Activated naive CD4-positive, alpha-beta T cell (primary cell): ENCODE measurements at places on chromosomes 7 and 10.

- DNase-seq: no peak
These were observed 354.5 kb downstream of the TFEC start for GRCh38 chr7:115676080-115676479.

DNA sequence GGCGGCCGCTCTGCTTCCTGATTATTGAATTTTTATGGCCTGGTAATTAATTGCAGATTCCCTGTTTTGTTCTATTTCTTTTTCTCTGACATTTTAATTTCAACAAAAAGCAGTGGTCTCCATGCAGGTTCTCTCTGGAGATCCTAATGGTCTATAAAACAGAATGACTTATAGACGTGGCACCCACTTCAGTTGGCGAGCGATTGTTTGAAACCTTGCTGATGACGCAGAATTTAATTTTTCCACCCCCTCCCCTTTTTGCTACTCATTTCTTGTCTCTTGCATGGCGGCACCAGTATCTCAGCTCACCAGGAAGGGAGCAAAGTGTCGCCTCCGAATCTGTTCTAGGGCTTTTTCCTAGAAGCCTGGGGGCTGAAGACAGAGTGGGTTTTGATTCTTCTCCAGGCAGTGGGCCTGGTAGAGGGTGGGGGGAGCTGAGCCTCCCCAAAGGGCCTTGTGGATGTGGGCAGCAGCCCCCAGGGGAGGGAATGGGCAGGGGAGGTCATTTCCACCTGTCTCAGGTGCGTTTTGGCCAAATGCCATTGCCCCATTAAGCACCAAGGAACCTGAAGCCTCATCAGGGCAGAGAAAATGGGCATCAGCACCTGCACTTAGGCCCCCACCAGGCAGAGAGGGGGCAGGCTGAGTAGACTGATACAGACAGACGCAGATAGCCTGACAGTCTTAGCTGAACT is 3.5 kb upstream of the COMTD1 start:
- no peak for DNase-seq

- DNase-seq: no peak
These were observed 167.1 kb downstream of the SEMA3D start for GRCh38 chr7:85019778-85020177.

- no peak for DNase-seq
These were observed 24.4 kb downstream of the RALA start for GRCh38 chr7:39647816-39648215.

DNA sequence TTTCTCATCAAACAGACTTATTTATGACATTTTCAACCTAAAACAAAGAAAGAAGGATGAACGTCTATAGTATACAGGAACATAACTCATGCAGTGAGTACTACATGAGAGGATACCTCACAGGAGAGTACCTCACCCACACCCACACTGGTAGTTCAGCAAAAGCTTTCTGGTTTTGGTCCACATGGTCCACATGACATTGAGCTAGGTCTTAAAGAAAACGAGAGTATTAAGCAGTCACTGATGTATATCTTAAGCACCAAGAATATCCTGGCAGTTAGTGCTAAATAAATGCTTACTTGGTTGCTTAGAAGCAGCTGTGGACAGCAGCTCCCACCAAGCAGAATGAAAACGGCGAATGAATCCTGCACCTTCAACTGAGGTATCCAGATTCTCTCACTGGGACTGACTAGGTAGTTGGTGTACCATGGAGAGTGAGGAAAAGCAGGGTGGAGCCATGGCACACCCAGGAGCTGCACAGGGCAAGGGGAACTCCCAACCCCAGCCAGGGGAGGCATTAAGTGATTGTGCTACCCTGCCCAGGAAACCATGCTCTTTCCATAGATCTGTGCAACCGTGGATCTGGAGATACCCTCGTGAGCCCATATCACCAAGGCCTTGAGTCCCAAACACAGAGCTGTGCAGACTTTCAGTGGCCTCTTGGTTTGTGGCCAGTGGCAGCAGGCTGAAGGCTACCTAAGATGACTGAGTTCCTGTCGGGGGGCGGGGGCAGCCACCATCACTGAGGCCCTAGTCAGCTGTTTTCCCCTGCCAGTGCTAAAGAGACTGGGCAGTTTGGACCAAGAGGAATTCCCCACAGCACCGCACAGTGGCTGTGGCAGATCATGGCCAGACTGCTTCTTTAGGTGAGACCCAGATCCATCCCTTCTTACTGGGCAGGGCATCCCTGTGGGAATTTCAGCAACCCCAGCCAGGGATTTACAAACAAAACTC is 143.4 kb downstream of the SGMS1 start:
- DNase-seq: no peak

DNA sequence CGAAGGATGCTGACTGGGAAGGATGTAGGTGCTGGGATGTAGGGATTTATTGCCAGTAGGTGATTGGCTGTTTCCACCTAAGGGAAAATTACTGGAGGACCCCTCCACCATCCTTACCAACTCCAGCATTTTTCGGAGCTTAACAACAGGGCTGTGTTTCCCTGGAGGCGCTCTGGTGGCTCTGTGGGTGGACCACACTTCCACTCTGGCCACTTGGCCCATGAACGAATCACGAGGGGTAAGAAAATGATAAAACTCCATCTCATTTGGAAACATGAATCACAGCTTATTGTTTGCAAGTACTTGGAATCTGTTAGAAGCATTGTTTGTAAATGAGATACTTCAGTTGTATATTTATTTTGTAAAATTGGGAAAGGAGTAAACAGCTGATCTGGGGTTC is 3.0 kb downstream of the DOCK1 start:
- no peak for DNase-seq

GRCh38 chr7:119783799-119784198 is 489.2 kb upstream of the KCND2 start:
- no peak for DNase-seq

DNA sequence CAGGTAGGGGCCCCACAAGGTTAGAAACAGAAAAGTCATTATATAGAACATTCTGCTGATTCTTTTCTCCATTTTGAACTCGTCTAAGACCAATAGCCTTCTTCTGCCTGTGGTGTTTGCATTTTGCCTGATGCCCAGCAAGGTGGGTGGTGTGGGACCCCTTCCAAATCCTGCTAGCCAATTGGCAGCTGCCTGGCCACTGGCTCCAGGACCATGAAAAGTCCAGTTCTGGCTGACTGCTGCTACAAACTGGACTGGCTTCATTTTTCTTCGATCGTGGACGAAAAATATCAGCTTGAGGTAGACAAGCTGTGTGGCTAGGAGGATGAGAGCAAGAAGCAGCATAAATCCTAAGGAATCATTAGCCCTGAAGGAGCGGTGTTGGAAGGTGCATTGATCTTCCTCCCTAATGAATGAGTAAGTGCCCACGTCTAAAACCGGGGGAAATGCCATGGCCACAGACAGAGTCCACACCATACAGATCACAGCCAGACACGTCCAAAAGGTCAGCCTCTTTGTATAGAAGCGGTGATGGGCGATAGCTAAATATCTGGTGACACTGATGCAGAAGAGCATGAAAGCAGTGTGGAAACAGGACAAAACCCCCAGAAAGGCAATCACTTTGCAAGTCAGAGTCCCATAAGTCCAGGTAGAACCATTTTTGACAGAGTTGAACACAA is 2.7 kb downstream of the GPR85 start:
- DNase-seq: no peak

DNA sequence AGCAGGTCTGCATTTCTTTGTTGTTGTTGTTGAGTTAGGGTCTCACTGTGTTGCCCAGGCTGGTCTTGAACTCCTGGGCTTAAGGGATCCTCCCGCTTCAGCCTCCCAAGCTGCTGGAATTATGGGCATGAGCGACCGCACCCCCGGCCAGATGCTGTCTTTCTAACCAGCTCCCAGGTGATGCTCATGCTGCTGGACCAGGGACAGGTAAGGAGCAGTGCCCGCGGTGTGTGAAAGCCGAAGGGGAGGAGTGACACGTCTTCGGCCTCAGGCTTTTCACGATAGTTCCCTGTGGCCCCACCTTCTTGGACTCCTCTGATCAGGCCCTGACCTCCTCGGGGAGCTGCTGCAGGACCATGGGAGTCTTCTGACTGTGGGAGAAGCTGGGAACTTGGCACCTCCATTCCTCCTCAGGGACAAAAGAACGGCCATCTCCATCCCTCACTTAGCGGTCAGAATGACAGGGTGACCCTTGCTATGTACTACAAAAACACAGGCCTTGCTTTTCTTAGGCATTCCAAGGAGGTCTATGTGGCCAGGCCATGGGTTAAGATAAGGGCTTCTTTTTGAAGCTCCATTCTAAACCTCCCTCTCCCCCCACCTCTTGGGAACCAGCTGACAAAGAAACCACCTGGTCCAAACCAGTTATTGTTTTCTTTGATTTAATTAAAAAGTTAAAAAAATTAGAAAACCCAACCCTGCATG is 5.5 kb downstream of the SFRP5 start:
- DNase-seq: no peak

DNA sequence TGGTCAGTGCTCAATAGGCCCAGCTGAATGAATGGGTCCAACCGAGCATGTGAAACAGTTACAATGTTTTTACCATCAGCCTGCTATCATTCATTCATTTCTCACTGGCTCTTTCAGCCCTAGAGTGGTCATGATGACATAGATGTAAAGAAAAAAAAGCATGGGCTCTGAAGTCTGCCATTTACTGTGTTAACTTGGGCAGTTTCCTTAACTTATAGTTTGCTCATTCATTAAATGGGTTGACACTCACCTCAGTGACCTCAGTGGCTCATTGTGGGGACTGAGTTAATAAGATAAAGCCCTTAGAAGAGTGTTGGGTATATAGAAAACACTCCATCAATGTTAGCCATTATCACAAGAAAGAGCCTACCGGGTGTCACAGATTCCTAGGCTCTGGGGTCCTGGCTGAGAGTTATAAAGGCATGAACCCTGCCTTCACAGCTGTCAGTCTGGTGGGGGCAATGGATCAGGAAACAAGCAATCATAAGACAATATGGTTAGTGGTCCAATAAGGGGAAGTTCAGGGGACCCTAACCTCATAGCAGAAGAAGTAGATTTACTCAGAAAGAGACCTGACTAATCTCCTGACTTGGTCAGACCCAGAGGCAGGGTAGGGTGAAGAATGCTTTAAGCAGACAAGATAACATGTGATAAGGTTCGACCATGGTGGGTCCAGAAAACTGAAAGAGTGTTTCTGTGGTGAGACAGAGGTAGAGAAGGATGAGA is 29.7 kb upstream of the GPAM start:
- no peak for DNase-seq

DNA sequence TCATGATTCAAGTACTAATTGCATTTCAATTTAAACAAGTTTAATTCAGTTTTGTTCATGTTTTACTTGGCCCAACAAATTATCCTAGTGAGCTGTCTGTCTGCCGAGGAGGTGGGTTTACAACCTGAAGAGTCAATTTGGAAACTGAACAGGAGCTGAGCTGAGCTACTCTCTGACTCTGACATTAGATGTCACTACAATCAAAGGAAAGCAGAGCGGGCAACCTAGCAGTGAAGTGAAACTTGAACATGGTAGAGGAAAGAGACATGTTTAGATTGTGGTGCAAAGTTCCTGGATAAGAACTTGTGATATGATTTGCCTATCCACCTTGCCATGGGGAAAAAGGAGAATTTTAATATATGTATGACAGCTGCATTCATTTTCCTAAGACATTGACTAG is 9.6 kb upstream of the AGR3 start:
- DNase-seq: no peak
